ENCODE measurements at places on chromosomes 2 and 18.

GRCh38 chr2:64771737-64772136, 118.0 kb upstream of the SERTAD2 start:
- no peak for DNase-seq

GRCh38 chr2:190063624-190064023, 1.1 kb upstream of the MSTN start:
- DNase-seq, result no peak

DNA sequence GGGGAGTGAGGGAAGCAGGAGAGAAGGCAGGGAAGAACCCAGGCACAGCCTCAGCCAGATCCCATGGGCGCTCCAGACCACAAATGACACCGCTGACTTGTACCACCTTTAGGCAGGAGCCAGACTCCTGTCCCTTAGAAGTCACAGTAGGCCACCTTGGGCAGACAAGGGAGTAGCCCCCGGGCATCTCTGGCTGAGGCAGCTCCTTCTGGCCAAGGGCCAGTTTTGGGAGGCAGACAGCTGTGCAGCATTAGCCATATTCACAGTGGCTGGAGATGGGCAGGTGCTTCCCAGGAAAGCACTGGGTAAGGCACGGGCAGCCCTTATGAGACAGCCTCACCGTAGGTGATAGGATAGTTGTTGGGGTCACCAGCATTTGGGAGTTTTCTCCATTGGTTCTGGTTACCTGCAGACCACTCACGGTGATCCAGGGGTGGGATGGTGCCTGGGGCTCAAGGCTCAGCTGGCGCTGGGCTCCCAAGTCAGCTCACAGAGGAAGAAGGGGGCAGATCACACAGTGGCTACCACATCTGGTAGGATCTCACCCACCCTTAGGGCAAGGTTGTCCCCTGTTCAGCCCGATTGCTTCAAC, 2.1 kb downstream of the ASTL start:
- DNase-seq, result no peak

- no peak for DNase-seq
Measured at GRCh38 chr2:15160201-15160991, 400.7 kb downstream of the NBAS start.

DNA sequence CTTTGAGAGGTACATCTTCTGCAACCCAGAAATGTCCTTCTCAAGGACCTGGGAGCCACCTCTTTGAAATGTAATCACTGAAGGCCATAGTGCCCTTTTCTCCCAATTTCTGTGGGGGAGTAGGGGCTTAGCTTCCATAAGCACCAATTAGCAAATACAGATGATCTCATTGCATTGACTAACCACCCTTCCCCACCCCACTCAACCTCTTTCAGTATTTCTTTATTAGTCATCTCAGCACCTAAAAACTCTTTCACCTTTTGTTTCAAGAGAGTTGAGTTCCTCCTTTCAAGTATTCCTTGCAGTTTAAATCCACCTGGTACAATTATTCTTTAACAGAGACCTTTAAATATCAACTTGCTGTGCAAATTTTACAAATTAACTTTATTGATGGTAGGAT, 1011.8 kb upstream of the CDH2 start:
- DNase-seq, result no peak

DNA sequence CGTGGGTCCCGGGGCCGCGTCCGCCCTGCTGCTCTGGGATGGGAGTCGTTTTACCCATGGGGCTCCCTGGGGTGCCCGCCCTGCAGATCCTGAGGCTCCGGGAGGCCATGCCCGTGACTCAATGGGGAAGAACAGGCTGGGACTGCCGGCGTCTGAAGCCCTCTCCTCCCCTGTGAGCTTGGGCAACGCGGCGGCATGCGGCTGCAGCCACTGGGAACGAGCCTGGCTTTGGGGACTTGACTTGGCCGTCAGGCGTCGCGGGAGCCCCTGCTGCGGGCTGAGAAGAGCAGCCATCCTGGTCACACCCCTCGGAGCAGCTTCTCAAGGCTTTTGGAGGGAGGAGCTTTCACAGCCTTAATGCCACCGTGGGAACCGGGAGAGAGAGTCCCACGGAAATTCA, 126.9 kb upstream of the CTDP1 start:
- DNase-seq, result no peak

GRCh38 chr18:78721238-78721875, 258.3 kb upstream of the SALL3 start:
- no peak for DNase-seq

GRCh38 chr2:177155631-177156030, 57.0 kb upstream of the HNRNPA3 start:
- DNase-seq, result no peak

DNA sequence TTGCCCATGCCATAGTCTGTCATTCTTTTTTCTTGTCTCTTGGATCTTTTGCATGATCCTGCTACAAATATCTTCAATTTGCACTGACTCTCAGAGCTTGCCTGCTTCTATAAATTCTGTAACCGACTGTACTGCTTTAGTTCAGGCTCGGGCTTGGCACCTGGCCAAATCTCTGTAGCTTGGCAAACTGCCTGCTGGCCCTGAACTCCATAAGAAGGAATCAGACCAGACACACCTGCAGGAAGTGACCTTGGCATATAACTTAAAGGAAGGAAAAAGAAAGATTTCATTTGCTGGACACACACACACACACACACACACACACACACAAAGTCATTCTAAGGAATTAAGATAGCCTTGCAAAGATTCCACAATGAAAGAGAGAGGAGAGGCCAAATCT, 291.2 kb upstream of the DDX18 start:
- no peak for DNase-seq

- no peak for DNase-seq
Measured at GRCh38 chr18:45026162-45026561, 345.5 kb downstream of the SETBP1 start.

DNA sequence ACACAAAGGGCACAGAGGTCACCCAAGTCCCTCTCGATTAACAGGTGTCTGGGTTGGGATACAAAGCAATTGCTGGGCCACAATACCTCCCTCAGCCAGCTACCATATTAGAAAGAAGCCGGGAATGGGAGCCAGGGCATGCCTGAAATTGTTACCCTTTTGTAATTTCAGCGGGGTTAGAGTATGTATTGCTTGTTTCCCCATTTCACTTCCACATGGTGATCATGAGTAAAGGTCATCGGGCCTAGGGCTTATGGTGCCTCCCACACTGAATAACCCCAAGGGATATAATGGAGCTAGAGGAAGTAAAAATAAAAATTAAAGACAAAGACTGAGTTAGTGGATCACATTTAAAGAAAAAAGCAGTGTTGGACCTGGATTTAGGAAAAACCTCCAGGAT, 437.2 kb upstream of the KLHL29 start:
- DNase-seq, result no peak

GRCh38 chr18:55136258-55136657, 177.0 kb upstream of the CCDC68 start:
- DNase-seq, result no peak

- DNase-seq, result no peak
Measured at GRCh38 chr2:226234187-226234586, 565.4 kb downstream of the IRS1 start.

DNA sequence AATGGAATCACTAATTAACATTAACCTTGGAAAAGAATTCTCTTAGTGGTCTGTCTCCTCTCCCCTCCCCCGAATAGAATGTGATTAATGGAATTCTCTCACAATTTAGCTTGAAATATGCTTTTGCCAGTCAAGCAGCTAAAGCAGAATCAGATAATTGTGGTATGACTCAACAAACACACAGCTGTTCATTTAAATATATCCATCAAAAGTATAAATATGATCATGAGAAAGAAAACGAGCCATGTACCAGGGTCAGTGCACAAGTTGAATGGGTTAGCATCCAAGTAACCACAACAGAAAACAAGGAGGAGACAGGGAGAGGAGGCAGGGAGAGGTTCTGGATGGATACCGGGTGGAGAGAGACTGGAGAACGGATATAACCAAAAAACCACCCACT, 66.9 kb downstream of the ACVR1 start:
- no peak for DNase-seq

GRCh38 chr2:144605231-144605840, 85.4 kb upstream of the ZEB2 start:
- no peak for DNase-seq

- no peak for DNase-seq
Measured at GRCh38 chr18:9712611-9713010, 4.5 kb downstream of the RAB31 start.

DNA sequence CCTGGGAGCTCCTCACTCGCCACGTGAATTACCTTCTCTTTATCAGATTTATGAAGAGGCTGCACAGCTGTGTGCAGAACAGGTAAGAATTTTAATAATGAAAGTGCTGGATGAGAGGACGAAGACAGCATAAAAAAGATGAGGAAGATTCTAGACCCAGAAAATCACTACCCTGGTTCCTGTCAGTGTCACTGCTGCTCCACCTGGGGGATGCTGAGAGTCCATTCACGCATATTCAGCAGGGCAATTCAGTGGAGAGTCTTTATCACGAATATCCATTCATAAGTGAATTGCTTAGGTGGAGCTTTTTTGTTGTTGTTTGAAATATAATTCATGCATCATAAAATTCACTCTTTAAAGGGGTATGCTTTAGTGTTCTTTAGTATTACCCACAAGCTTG, 52.0 kb downstream of the MRPL33 start:
- DNase-seq, result no peak

DNA sequence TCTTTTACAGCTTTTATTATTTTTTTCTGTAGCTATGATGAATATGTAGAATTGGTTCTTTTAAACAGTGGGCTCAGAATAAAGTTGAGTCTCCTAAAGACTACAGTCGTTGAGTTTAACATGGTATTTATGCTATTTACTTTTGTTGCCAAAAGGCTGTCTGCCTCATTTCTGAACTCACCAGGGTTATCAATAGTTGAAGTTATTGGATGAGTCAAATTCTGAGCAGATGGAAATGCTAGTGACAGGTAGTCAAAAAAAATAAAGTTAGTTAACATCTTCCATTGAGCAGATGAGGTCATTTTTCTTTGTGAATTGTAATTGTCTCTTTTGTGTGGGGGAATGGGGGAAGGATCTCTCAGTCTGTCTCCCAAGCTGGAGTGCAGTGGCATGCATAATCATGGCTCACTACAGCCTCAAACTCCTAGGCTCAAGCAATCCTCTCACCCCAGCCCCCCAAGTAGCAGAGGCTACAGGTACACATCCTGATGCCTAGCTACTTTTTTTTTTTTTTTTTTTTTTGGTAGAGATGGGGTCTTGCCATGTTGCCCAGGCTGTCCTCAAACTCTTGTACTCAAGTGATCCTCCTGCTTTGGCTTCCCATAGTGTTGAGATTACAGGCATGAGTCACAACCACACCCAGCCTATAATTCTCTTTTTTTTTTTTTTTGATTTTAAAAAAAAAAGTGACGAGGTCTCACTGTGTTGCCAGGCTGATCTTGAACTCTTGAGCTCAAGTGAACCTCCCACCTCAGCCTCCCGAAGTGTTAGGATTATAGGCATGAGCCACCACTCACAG, 8.9 kb downstream of the PAPOLG start:
- DNase-seq, result no peak

- DNase-seq, result peak; percentile 20
Measured at GRCh38 chr2:42974721-42975717, 182.6 kb upstream of the HAAO start.

- no peak for DNase-seq
Measured at GRCh38 chr2:135667045-135667444, 74.6 kb upstream of the UBXN4 start.

- DNase-seq, result no peak
Measured at GRCh38 chr2:31505111-31505510, 75.6 kb downstream of the SRD5A2 start.

DNA sequence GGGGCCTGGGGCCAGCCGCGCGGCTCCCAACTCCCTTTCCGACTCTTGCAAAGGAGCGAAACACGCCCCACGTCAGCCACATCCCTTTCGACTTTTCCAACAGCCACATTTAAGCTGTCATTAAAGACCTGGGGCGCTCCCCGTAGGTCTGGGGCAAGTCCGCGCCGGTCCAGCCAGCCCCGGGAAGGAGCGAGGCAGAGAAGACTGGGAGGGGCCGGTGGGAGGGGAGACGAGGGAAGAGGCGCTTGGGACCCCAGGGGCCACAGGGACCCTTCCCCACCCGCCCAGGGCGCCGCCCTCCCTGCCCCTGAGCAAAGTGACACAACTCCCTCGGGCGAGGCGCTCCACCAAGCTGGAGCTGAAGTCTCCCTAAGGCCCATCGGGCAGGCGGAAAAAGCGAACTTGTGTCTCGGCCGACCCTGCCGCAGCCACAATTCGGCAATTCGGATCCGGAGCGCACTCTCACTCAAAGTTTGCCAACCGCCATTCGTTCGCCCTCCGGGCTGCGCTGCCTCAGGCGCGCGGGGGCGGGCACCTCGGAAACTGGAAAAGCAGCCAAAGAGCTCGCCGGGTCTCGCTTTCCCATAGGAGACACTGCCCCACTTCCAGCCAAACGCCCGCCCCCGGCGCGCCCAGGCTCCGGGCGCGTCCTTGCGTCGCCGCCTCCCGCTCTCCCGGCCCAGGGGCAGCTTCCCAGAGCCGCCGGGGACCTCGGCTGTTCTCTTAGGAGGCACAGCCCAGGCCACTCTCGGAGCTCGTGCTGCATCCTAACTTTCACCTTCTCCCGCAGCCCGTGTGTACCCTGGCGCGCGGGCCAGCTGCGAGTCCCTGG, 1.1 kb upstream of the KCTD1 start:
- DNase-seq, result no peak

- DNase-seq, result no peak
Measured at GRCh38 chr2:240820607-240821428, 799 bp upstream of the KIF1A start.

DNA sequence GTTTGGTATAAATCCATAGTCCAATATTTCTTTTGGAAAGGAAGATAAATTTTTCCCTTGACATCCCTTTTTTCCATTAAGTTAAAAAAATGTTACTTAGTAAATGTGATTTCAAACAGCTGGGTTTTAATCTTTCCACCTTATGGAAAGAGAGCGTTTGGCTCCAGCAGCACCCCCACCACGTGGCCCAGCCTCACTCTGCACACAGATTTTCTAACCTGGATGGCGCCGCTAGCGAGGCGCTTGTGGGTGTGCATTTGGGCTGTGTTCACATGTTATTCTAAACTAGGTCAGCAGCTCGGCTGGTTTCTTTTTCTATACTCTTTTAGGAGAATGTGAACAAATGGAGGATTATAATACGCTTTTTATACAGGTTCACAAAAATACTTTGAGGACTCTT, 218.0 kb downstream of the LDLRAD4 start:
- no peak for DNase-seq

GRCh38 chr2:240166761-240167587, 26.5 kb upstream of the OTOS start:
- no peak for DNase-seq

DNA sequence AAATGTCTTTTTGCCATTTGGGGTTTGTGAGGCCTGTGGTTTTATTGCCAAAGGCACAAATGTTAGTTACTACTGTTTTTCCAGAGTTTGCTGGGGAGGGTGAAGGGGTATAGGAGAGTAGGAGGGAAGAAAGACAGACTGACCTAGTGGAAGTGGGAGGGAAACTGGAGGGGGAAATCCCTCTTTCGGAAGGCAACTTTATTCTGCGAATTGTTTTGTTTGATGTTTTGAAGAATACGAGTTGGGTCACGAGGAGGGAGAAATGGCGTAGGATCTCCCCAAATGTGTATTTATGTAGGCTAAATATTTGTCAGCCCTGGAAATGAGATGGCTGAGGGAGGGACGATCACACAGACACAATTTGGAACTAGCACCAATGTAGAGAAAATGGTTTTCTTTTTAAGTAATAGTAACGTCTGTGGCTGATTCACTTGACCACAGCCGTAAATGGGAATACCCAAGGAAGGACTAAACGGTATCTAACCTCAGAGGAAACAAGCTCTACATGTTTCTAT, 172.3 kb downstream of the ICOS start:
- DNase-seq, result no peak

GRCh38 chr18:12726331-12726730, 23.5 kb downstream of the PSMG2 start:
- no peak for DNase-seq

Data from stimulated activated CD8-positive, alpha-beta memory T cell treated with anti-CD3 and anti-CD28 coated beads, Interleukin-15, amount 100 ng/mL, for 1 hour (primary cell).